ENCODE measurements at places on chromosomes 12 and 14. TPM values are rescaled to one million over a fixed set of nuclear protein-coding genes. Genes with fewer than 3 reads are reported as not detected.
A peak's percentile ranks its signal among the peaks of the same experiment; 100 is the strongest.

DNA sequence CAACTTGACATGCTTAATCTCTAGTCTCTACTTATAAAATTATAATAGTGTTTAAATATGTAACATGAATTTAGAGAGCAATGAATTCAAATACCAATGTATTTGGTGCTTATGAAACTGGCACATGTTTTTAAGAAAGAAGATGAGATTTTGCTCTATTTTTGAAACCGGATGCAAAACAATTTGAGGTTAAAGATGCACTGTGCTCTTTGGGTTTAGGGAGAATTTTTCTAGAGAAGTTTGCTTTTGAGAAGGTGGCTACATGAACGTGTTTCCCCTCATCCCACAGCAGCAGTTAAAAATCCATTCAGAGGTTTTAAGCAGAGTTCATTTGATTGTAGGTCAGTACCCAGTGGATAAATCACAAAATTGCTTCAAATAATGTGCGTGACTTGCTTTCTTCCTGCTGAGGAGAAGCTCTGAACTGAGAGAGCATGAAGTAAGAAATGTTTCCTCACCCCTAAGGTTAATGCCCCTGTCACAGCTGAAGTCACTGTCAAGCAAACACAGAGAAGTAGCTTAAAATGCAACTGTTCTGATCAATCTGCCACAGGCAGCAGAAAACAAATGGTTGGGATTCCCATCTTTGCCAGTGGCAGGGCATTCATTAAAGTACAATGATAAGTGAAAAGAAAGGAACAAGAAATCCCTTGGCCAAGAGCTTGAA, 241.9 kb upstream of the SYT1 start:
- DNase-seq = no peak

Gene CCDC177
- not detected for total RNA-seq

Gene TMEM233
- total RNA-seq = 0.22 TPM

Gene GARIN6
- total RNA-seq = not detected

Gene GPRC5D
- not detected for total RNA-seq

DNA sequence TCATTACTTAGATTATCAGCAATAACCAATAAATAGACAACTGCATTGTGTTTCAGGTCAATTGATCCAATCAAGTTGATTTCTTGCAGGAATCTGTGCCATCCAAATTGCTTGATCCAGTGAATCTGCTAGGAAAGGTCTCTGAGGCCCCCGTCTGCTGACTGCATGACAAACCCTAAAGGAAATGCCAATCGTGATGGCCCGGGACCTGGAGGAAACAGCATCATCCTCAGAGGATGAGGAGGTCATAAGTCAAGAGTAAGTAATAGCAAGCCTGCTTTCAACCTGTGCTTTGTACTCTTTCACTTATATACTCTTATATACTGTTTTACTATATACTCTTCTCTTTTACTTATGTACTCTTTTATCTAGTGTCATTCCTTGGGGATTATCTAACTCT, 1.9 kb downstream of the TTLL5 start:
- DNase-seq = no peak

DNA sequence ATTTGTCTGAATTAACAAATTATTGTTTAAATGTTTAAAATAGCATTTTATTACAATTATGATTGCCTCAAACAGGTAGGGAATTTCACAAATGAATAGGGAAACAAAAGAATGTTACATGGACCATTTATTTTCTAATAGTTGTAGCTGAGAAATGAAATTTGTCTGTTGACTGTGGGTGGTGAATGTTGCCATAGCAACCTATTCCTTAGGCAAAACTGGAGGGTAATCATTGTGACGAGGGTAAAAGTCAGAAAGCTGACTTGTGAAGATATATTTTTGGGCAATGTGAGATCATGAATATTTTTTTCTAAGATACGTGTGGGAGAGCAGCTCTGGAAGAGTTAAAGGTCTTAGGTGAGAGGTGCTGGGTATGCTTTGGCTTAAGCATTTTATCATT, 24.2 kb upstream of the CLEC14A start:
- DNase-seq = no peak

Gene KRT83
- not detected for total RNA-seq

- peak; percentile 81 for DNase-seq
Measured at GRCh38 chr12:6195665-6196535, 4.3 kb upstream of the CD9 start.

GRCh38 chr12:130162267-130162666, at the start of gene FZD10:
FZD10 (plus strand) TSS chr12:130162464; CDS start chr12:130162943, 479 bp downstream.
- no peak for DNase-seq

DNA sequence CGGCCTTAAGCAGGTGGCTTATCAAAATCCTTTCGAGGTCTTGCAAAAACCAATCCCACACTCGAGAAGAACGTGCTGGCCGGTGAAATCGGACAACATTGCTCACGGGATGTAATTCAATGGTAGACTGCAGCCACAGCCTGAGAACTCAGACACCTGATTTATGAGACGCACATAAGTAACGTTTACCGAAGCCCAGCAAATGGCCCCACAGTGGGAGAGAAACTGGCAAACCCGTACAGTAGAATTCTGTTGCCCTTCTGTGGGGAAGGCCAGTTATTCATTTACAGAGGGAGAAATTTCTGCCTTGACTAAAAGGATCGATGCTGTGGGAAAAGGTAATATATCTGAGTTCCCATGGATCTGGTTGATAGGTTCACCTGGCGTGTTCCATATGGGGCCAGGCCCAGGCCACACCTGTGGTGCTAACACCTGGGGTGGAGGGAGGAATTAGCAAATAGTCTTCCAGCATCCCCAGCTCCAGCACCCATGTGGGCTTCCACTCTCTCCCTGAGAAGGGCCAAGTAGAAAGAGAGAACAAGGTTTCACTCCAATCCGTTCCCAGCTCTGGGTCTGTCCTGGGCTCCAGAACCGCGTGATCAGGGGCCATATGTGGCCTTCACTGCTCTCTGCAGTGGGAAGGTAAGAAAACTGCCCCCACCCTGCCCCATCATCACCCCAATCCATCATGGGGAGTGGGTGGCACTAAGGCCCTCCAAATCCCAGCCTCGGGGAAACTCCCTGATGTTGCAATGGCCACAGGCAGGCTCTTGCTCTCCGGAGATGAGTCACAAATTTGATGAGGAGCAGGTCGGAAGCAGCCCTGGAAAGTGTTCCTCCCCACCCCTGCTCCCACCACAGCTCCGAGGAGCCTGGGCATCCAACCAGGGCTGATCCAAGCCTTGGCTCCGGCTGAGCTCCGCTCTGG, 12.7 kb downstream of the BDKRB1 start:
- DNase-seq = no peak

Gene ADAMTS20
- total RNA-seq = not detected

Data from Right ventricle myocardium inferior (tissue), 1 donor.